Stimulated activated CD4-positive, alpha-beta T cell treated with anti-CD3 and anti-CD28 coated beads, TNF-alpha, amount 100 ng/mL, for 4 hours (primary cell): ENCODE measurements at places on chromosomes 1 and 21.

- no peak for DNase-seq
Observed at GRCh38 chr1:228405200-228405978, 1.2 kb downstream of the TRIM11 start.

- no peak for DNase-seq
Observed at GRCh38 chr1:7526196-7526866, 244.8 kb upstream of the VAMP3 start.

GRCh38 chr21:34807146-34807880, 138.5 kb downstream of the CLIC6 start:
- DNase-seq = peak; percentile 33

DNA sequence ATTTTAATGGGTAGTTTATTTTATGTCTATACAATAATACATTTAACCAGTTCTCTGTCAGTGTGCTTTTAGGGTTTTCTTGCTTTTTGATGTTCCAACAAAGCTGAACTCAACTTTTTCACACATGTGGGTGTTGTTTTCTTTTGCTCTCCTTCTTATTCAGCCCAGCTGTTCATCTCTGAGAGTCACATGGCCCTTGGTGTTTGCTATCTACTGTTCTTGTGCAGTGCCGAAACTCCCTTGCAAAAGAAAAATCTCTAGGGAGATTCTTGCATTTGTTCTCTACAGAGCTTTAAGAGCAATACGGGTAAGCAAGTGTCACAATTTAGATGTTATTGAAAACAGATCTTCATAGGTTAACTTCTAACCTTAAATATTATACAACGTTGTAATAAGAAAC, 281.1 kb upstream of the CXADR start:
- DNase-seq = no peak

DNA sequence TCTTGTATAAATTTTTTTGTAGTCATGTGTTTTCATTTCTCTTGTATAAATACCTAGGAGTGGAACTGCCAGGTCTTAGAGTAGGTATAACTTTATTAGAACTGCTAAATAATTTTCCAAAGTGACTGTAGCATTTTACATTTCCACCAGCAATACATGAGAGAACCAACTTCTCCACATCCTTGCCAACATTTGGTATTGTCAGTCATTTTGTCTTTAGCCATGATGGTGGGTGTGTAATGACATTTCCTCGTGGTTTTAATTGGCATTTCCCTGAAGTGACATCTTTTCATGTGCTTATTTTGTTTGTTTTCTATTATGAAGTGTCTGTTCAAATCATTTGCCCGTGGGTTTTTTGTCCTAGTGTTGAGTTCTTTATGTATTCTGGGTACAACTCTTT, 29.7 kb downstream of the ZBTB8A start:
- DNase-seq = no peak

DNA sequence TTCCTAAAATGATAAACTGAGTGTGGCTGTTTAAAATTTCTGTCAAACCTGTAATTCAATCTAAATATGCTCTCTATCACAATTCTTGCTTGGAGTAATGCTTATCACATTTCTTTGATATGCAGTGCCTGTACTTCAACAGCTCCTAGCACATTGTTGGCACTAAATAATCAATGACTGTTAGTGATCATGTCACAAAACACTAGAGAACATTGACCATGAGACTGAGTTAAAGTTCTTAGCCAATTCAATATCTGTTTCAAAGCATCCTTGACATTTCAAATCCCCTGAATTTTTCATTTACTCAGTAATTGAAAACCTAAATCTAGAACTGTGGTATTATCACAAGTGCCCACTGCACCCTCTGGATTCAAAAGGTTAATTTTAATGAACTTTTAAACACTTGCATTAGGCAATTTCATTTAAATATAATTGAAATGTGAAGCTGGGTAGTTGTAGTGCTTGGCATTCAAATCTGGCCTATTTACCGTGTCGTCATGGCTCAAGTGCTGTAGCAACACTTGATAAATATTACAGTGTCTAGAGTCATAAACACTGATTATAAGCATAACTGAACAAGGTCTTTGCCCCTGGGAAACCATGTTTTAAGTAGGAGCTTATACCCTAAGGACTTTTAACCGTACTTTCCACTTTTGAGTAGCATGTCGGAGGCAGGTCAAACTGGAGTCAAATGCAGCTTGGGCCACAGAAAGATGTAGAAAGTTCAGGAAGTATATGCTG, 143.6 kb downstream of the LRRC7 start:
- no peak for DNase-seq

DNA sequence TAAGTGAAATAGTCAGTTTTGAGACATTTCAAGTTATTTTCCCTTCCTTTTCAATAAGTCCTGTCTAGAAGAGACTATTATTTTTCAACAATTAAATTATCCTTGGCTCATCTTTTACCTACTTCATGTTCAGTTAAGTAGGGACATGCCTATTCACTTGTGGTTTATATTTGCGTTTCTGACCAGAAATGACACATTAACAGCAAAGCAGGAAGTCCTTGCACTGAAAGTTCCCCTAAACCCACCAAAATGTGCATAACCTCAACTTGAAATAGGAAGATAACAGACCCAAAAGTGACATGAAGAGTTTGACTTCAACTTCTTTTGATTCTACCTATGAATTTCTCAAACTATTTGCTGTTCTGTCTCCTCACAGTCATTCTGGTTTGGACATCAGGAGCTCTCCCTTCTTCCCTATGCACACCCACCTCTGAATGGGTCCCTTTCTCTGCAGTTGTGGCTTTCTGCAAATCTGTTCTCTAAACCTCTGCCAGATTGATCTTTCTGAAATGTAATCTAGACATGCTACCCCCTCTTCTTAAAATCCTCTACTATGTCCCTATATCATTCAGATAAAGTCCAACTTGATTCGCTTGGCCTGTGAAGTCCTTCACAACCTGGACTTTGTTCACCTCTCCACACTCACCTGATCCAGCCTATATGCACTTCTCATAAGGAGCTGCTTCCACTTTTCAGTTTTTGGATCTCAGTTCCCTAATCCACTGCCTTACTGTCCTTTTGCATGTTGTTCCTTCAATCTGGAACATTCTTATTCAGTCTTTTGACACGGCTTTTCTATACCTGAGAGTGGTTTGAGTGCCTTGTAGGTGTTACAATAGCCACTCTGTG, 661.5 kb upstream of the ADGRL4 start:
- no peak for DNase-seq

GRCh38 chr1:212643877-212644276, 35.3 kb downstream of the ATF3 start:
- no peak for DNase-seq

DNA sequence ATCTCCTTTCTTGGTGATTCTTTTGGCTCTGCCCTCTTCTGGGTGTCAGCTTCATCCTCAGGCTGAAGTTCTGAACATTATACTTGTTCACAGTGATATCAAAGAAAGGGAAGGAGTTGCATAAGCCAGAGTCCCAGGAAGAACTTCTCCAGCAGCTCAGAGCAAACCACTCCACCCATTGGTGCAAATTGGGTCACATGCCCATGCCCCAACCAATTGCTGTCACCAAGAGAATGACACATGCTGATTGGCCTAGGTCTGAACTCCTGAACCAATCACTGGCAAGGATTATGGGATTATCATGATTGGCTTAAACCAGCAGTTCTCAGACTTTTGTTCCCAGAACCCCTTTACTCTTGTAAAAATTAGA, 256.5 kb upstream of the TMEM51 start:
- no peak for DNase-seq

DNA sequence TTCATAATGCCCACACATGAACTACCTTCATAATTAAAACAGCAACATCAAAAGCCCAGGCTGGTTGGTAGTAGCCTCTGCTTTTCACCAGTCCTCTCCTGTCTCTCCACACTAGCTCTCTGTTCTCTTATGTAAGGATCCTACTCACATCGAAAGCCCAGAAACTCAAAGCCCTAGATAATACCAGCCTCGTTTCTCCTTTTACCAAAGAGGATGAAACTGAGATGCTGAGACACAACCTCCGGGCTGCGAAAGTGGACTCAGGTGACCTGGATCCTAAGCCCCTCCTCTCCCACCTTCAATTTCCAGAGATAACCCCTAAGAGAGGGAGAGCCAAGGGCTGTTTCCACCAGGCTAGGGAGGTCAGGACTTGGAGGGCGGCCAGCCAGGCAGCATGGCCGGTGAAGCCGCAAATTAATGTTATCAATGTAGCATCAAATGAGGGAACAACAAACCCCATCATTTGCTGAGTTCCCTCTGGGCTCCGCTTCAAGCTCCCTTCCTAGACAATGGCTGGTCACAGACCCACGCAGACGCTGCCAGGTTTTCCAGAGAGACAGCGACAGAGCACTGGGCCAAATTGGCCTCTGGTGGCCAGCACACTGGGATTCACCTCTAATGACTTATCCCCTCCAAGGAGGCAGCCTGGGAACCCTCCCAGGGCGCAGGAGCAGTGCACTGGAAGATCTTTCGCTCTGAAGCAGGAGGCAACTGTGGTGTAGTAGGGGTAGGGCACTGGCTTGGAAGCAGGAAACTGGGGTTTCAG, 20.7 kb upstream of the STMN1 start:
- no peak for DNase-seq

DNA sequence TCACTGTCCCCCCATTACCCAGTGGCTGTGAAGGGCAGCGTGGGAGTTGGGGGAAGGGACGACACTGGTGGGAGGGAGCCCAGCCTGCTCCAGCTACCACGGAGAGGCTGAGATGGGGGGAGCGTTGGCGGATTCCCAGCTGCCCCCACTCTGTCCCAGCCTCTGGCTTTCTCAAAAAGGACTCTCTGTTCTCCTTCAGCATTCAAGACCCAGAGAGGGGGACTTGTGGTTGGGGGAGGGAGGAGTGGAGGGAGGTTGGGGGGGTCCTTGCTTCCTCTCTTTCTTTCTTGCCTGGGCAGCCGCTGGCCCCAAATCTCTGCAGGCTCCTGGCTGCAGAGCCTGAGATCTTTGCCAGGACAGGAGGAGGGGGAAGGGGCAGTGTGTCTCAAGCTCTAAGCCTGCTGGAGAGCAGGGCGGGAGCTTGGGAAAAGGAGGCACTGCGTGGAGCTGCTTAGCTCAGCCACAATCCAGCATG, 2.2 kb downstream of the ATP1A2 start:
- no peak for DNase-seq

- no peak for DNase-seq
Observed at GRCh38 chr1:56410405-56410804, 169.0 kb downstream of the PLPP3 start.

- no peak for DNase-seq
Observed at GRCh38 chr1:204340081-204340889, 19.4 kb downstream of the PLEKHA6 start.

GRCh38 chr1:65266476-65266875, 42.9 kb upstream of the DNAJC6 start:
- no peak for DNase-seq

DNA sequence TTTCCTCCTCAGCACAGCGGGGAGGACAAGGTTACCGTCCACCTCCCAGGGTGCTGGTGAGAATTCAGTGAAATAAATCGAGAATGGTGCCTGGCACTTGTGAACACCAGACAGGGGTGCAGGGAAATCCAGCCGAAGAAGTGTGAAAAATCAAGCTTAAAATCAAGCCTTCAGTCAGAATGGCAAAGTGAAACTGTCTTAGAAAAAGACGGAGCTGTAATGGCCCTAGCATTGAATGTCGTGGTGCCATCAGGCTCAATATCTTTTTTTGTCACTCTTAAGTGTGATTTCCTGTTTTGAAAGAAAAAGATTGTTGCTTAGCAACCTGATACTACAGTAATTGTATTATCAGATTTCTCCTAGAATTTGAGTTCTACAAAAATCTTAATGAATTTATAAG, 22.1 kb downstream of the EDARADD start:
- no peak for DNase-seq

GRCh38 chr1:49995734-49996133, 28.0 kb downstream of the AGBL4 start:
- DNase-seq = no peak

- DNase-seq = no peak
Observed at GRCh38 chr1:77276941-77277340, 4.9 kb upstream of the AK5 start.

DNA sequence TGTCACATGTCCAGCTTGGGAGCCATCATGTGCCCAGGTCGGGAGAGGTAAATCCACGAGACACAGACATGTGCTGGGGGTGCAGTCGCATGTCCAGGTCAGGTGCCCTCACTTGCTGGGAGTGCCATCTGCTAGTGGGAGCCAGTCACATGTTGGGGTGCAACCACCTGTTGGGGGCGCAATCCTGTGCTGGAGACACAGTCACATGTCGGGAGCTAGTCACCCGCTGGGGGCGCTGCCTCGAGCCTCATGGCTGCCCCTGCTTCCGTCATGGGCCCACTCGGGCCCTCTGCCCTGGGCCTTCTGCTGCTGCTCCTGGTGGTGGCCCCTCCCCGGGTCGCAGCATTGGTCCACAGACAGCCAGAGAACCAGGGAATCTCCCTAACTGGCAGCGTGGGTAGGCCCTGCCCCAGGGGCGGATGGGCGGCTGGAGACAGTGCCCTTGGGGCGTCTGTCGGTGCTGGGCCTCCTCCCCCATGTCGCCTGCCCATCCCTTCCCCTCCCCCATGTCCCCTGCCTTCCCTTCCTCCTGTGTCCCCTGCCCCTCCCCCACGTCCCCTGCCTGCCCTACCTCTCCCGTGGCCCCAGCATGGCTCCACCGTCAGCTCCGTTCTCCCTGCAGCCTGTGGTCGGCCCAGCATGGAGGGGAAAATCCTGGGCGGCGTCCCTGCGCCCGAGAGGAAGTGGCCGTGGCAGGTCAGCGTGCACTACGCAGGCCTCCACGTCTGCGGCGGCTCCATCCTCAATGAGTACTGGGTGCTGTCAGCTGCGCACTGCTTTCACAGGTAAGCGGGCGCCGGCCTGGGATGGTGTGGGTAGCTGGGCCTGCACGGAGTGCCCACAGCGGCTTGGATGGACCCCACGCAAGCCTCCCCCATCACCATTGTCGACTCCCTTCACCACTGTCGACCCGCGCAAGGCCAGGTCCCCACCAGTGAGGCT, at the start of gene PRSS38:
Gene PRSS38 (plus strand): TSS at position 208 of the 942 bp plus-strand sequence. CDS start 42 bp downstream, at position 250.
- no peak for DNase-seq

GRCh38 chr1:52096216-52096615, 40.1 kb downstream of the BTF3L4 start:
- no peak for DNase-seq

DNA sequence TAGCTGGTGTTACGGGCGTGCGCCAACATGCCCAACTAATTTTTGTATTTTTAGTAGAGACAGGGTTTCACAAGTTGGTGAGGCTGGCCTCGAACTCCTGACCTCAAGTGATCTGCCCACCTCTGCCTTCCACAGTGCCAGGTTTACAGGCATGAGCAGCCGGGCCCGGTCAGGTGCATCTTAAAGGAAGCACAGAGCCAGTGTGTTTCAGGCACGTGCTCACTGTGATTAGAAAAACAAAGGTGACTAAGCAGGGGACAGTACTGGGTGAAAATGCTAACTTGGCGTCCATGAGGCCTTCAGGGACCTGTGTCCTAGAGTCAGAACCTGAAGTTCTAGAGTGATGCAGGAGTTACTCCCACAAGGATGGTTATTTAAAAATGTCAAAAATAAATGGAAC, 60.0 kb upstream of the GJA8 start:
- DNase-seq = no peak

GRCh38 chr1:85577419-85578320, 2.9 kb upstream of the CCN1 start:
- no peak for DNase-seq

GRCh38 chr1:178513278-178513983, 522 bp downstream of the TEX35 start:
- no peak for DNase-seq

GRCh38 chr1:76079475-76080227, 5.1 kb downstream of the ST6GALNAC3 start:
- no peak for DNase-seq

- no peak for DNase-seq
Observed at GRCh38 chr1:94142022-94142421, 21.1 kb upstream of the ABCA4 start.
